ENCODE measurements at places on chromosomes 6 and 20.

DNA sequence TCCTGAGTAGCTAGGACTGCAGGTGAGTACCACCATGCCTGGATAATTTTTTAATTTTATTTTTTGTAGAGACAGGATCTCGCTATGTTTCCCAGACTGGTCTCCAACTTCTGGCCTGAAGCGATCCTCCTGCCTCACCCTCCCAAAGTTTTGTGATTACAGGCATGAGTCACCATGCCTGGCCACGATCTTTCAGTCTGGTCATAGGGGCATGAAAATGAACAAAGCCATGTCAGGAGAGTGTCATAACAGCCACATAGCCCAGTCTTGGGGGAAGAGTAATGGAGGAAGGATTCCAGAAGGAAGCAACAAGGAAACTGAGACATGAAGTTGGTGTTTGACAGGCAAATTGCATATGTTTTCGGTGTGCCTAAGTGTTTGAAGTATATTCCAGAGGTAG, 17.0 kb upstream of the SNX3 start:
- DNase-seq, result no peak

DNA sequence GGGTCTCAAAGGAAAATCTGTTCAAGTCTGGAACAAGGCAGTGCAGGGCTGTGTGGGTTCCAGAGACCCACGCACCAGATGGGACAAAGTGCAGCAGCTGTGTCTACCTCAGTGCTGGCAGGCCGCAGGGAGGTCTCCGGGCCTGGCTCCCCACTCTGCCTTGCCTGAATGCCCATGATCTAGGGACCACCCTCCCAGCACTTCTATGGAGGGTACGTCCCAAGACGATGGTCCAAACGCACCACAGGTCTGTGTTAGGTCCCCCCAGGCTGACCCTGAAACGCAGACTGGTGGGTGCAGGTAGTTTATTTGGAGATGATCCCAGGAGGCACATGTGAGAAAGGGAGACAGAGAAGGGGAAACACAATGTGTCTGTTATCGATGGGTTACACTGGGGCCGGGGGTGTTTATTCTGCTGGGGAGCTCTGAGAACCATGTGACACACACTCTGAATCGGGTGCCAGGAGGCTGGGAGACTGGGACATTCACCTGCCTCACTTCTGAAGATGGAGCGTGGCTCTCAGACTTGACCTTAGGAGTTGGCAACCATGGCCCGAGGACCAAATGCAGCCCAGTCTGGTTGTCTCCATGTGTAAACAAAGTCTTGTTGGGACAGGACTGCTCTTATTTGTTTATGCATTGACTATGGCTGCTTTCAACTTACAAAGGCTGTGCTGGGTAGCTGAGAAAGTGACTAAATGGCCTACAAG, 21.7 kb downstream of the CST9L start:
- DNase-seq, result no peak

DNA sequence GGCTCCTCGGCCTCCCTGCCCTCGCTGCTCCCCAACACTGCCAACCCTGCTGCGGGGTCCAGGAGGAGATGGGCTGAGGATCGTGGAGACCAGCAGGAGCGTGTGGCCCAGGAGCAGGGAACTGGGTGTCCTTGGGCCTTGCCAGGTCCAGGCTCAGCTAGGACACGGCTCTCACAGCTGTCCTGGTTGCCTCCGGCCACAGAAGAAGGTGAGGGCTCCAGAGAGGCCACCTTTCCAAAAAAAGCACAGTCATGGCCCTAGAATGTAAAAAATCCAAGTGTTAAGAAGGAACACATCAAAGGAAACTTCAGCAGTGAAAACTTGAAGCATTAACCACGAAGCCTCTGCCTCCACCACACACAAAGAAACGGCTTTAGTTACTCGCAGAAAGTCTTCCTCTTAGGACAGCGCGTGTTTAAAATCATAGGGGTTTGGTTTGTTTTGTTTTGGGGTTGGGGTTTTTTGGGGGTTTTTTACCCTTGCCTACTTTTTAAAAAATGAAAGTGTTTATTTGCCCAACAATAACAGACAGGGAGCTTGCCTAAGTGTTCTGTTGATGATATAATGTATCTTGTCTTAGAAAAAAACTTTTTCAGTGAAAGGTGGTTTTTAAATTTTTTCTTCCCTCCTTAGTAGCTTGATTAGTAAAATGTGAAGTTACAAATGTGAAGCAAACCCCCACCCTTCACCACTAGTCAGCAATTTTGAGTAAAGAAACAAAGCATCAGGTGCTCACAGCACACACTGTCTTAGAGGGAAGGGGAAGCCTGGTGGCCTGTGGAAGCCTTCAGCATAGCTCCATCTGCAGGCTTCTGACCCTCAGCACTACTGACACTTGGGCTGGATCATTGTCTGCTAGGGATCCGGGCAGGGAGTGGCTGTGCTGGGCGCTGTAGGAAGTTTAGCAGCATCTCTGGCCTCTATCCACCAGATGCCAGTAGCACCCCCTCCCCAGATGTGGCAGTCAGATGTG, 60.0 kb downstream of the PTPN1 start:
- DNase-seq, result no peak

- DNase-seq, result no peak
Measured at GRCh38 chr20:62754122-62754990, 41.9 kb upstream of the MRGBP start.

- no peak for DNase-seq
Measured at GRCh38 chr6:41505122-41506049, 40.8 kb upstream of the FOXP4 start.

DNA sequence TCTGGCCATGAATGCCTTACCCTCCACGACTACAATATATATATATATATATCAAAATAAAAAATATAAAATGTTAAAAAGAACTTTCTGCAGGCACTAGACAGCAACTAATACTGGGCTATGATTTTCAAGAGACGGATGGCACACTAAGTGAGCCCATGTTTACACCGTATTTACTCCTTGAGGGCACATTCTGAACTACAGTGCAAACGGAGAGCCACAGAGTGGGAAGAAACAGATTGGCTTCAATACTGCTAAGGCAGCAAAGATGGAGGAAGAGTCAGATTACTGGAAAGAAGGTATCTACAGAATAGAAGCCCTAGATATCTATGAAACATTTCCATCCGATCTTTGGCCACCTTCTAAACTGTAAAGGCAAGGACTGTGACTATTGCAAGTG, 330.3 kb downstream of the HTR1B start:
- no peak for DNase-seq

DNA sequence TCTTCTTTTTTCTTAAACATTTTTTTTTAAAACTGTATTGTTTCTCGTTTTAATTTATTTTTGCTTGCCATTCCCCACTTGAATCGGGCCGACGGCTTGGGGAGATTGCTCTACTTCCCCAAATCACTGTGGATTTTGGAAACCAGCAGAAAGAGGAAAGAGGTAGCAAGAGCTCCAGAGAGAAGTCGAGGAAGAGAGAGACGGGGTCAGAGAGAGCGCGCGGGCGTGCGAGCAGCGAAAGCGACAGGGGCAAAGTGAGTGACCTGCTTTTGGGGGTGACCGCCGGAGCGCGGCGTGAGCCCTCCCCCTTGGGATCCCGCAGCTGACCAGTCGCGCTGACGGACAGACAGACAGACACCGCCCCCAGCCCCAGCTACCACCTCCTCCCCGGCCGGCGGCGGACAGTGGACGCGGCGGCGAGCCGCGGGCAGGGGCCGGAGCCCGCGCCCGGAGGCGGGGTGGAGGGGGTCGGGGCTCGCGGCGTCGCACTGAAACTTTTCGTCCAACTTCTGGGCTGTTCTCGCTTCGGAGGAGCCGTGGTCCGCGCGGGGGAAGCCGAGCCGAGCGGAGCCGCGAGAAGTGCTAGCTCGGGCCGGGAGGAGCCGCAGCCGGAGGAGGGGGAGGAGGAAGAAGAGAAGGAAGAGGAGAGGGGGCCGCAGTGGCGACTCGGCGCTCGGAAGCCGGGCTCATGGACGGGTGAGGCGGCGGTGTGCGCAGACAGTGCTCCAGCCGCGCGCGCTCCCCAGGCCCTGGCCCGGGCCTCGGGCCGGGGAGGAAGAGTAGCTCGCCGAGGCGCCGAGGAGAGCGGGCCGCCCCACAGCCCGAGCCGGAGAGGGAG, 580 bp downstream of the VEGFA start:
- DNase-seq, result no peak

GRCh38 chr6:12791371-12791770, 74.8 kb downstream of the PHACTR1 start:
- no peak for DNase-seq

- no peak for DNase-seq
Measured at GRCh38 chr6:89162047-89162371, 16.2 kb downstream of the PM20D2 start.

- DNase-seq, result no peak
Measured at GRCh38 chr6:105711216-105711615, 308.3 kb upstream of the PREP start.

GRCh38 chr20:3973705-3974104, 41.7 kb downstream of the RNF24 start:
- DNase-seq, result no peak

GRCh38 chr6:3026791-3027626, 27.3 kb downstream of the NQO2 start:
- no peak for DNase-seq

GRCh38 chr6:83838727-83839126, 14.4 kb upstream of the RIPPLY2 start:
- DNase-seq, result no peak

- no peak for DNase-seq
Measured at GRCh38 chr6:77040568-77041195, 422.6 kb downstream of the HTR1B start.

DNA sequence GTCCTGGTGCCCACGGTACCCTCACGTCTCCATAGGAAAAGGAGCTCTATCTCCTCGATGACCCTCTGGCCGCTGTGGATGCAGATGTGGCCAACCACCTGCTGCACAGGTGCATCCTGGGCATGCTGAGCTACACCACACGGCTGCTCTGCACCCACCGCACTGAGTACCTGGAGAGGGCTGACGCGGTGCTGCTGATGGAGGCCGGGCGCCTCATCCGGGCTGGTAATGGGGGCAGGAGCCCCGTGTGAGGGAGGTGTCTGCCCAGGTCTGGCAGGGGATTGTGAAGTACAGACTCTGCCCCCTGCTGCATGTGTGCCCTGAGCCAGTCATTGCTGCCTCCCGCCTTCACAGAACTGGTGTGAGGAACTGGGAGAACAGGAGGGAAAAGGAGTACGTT, 12.4 kb downstream of the DLK2 start:
- no peak for DNase-seq

DNA sequence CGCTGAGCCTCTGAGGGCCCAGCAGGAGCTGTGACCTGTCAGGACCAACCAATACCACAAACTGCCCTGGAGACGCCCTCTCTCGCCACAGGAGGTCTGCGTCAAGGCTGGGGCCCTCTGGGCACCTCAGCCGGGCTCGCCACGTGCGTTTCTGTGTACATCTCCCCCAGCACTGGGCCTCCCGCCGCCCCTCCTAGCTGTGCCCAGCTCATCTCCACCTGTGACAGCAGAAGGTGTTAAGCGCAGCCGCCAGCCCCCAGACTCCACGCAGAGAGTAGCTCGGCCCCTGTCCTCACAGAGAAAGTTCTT, 91.4 kb downstream of the TAF4 start:
- DNase-seq, result no peak

DNA sequence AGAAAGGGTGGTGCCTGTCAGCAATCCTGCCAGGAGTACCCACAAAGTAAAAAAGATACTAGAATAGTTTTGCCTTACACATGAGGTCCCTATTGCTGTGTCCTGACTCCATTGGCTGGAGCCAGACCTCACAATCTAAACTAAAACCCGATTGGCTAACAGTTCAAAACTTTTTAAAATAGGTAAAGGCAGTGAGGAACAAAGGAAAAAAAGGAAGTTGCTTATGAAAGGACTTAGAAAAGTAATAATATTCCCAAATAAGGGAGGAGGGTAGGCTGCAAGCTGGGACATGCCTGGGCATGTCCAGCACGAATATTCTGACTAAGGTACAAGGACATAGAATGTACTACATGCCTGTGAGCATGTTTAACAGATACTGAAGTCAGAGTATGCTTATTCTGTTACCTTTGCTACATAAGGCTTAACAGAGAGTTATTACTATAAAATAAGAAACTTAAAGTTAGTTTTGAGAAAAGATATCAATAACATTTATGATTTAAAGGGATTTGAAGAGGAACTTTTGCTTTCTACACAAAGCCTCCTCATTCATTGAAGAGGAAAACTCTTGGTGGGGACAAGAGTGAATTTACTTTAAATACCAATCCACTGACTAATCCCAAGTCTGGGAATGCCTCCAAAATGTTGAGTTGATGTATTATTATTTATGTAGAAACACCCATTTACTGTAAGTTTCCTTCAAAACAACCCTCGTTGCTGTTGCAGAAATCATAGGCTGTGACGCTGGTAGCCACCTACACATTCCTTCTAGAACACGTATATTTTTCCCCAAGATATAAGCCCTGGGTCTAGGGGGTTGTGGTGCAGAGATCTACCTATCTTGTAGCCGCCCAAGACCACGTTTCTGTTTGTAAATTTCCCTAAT, 8.2 kb upstream of the MTHFD1L start:
- DNase-seq, result peak; percentile 53

GRCh38 chr20:19750101-19750606, 7.9 kb upstream of the RIN2 start:
- no peak for DNase-seq
